H1 (cell line): ENCODE measurements at places on chromosomes 11 and 22. TPM values are rescaled to one million over a fixed set of nuclear protein-coding genes. Genes with fewer than 3 reads are reported as not detected.

DNA sequence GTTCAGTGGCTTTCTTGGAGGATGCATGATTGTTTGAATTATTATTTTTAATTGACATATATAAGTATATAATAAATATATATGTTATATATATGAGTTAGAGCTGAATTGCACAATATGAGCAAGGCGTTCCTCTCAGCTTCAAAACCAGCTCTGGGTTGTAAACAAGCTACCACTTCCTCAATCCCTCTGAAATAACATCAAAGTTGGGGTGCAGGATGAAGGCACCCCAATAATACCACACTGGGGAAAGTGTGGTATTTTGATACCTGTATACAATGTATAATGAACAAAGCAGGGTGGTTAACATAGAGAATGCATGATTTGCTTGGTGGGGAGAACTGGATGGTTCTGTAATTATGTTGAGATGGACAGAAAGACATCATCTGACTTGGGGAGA is 1.7 kb upstream of the SORL1 start:
- no peak for DNase-seq

Gene ART1
- not detected in 2 replicates for total RNA-seq

DNA sequence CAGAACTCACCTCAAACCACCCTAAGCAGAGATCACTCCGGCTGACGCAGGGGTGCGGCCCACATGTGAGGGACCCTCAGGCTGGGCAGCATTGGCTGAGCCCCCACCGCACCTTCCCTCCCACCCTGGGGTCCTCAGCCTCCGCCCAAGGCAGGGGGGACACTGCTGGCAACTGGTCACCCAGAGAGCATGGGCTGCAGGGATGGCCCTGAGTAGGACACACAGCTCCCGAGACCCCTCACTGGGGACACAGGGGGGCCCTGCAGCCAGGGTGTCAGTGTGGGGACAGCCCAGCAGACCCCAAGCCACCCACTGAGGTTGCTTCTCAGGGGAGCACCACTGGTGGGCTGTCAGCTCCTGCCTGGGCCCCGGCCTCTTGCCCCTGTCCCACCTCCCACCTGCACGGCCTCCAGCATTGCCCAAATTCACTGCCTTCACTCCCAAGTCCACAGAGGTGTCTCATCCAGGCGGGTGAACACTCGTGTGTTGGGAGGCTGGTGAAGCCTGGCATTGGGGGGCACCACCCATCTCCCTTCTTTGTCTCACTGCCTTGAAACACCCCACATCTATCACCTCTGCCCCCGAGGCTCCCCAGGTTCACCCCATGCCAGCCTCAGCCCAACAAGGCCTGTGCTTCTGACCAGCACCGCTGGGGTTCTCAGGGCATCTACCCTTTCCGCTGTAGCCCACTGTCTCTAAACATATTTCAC is 4.7 kb downstream of the C11orf21 start:
- no peak for DNase-seq

GRCh38 chr22:33835265-33835664 is 85.0 kb downstream of the LARGE1 start:
- no peak for DNase-seq

DNA sequence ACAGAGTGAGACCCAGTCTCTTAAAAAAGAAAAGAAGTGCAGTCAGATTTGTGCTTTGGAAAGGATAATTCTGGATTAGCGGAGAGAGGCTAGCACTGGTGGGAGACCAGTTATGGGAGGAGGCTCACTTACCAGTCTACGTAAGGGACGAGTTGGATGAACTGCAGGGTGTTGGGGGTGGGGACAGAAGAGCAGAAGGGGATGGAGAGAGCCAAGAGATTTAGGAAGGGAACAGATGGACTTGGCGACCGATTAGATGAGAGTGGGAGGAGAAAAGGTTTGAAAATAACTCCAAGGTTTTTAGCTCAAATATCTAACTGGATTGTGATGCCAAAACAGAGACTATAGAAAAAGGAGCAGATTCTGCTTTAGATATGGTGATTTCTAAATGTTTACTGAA is 81.4 kb downstream of the SFI1 start:
- DNase-seq: no peak

GRCh38 chr11:118226296-118226695 is 1.5 kb upstream of the JAML start:
- DNase-seq: no peak

DNA sequence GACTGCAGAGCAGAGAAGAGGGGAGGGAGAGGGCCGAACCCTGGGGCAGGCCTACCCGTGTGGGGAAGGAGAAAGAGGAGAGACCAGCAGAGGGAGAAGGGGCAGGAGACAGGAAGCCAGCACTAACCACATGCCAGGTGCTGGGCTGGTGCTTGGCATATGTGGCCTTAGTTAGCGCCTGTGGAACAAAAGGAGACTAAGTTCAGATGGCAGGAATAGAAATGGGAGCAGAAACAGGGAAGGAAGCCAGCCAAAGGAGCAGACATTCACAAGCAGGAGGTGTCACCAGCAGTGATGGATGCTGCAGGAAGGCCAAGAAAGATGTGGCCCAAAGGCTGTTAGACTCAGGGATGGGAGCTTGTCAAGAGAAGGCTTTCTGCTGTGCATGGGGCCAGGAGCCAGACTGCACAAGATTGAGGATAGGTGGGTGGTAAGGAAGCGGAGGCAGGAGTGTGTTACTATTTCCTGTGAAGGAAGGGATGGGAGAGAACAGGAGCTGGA is 26.7 kb downstream of the TREH start:
- no peak for DNase-seq

DNA sequence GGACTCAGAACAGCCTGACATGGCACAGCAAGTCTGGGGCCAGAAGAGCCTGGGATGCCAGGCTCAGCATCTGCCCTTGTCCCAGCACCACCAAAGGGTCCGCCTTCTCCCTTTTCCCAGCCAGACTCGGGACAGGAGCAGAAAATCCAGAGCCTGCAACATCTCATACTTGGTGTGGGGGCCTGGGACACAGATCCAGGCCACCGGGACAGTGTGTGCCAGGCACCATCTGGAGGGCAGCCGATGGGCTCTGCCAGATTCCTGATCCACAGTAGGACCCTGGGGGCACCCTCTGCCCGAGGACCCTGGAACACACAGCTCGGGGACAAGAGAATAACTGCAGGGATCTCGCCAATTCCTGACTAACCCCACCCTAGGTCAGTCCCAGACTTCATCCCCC is 67.7 kb downstream of the PHF21B start:
- no peak for DNase-seq

Gene MPST
- total RNA-seq: 86.0 and 89.9 TPM in 2 replicates

Gene PHETA2
- 7.4 and 8.0 TPM in 2 replicates for total RNA-seq

GRCh38 chr11:18775492-18776292 is 15.9 kb downstream of the PTPN5 start:
- peak; percentile 46 for DNase-seq

- DNase-seq: no peak
These were observed 56.4 kb downstream of the TRAF6 start for GRCh38 chr11:36453678-36454077.

DNA sequence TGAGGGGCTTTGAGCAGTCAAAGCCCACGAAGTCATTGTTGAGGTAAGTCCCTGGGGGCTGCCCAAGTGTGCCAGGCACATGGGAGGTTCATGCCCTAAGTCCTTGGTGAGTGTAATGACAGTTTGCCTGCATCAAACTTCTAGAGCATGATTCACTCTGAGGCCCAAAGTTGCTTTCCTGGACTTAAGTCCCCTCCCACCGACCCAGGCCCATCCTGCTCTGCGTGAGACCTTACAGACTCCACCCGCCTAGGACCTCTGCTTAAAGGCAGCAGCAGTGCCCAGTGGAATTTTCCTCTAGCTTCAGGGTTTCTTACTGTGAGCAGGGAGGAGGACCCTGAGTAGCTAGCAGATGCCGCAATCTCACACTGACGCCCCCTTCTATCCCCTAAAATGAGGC is 5.7 kb upstream of the PVALB start:
- no peak for DNase-seq

DNA sequence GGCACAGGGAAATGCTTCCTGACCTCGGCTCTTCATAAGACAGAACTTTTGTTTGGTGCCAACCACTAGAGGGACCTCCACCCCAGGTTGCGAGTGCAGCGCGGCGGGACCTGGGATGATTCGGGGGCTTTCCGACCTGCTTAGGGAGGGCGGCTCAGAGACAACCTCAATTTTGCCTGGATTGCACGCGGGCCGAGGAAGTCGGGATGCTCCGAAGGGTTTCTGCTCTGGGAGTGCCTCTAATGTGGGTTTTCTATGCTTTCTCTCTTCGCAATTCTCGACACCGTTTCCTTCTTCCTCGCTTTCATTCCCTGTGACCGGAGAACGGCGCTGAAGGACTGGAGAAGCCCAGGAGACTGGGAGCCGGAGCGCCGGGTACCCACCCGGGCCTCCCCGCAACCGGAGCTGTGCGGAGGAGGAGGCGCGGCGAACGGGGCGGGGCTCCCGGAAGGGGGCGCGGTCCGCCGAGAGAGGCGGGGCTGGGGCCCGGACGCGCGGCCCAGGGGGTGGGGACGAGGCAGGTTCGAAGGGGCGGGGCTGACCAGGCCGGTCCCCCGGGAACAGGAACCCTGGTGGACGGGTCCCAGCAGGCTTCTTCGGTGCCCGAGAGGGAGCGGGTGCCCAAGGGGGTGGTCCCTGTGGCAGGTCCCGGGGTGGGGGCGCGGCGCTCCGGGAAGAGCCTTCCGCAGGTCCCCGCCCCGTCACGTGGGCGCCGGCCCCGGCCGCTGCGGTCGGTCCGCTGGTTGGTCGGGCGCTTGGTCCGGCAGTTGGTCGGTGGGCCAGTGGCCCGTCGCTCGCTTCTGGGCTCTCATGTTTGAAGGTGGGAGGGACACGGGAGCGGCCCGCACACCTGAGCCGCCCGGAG is at the start of gene PPFIBP2:
TSS of gene PPFIBP2 (plus strand) at position 766 of the 865 bp plus-strand sequence. CDS start 35,477 bp downstream, outside the sequence.
- no peak for DNase-seq

GRCh38 chr11:11442791-11443190 is 89.7 kb upstream of the CSNK2A3 start:
- DNase-seq: no peak

DNA sequence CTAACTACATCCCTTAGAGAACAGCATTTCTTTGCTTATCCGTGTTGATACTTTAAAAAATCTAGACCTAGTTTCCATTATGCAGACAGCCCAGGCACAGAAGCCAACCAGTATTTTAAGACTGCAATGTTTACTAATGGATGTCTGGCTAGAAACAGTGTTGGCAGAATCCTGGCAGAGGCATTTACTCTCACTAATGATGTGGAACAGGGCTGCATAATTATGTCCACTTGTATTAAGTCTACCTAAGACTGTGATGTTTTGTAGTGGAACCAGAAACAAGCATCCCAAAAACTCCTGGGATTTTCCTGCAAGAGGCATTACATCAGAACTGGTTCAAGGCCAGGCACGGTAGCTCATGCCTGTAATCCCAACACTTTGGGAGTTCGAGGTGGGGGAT is 50.2 kb upstream of the PICALM start:
- no peak for DNase-seq

DNA sequence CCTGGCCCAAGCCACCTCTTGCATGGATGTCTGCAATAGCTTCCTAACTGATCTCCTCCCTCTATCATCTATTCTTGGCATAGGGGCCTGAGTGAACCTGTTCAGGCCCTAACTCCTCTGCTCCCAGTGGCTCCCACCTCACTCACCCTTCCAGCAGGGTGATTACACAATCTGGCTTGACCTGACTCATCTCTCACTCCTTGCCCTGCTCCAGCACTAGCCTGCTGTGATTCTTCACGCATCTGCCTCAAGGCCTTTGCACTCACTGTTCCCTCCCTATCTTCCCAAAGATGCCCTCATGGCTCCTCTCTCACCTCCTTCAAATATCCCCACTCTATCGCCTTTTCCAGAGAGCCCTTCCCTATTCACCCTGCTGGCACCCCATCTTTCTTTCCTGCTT is 10.5 kb downstream of the SCN4B start:
- no peak for DNase-seq

GRCh38 chr11:33347490-33348125 is 90.4 kb downstream of the HIPK3 start:
- no peak for DNase-seq

GRCh38 chr22:31039393-31039792 is 41.7 kb upstream of the SMTN start:
- DNase-seq: no peak

GRCh38 chr11:83601914-83602527 is 315.9 kb upstream of the CCDC90B start:
- no peak for DNase-seq

GRCh38 chr11:131195661-131196517 is 174.5 kb upstream of the NTM start:
- no peak for DNase-seq

Gene ZNF280B
- total RNA-seq: 9.9 and 11.7 TPM in 2 replicates

- no peak for DNase-seq
These were observed 2.2 kb downstream of the GLB1L2 start for GRCh38 chr11:134333946-134334345.

DNA sequence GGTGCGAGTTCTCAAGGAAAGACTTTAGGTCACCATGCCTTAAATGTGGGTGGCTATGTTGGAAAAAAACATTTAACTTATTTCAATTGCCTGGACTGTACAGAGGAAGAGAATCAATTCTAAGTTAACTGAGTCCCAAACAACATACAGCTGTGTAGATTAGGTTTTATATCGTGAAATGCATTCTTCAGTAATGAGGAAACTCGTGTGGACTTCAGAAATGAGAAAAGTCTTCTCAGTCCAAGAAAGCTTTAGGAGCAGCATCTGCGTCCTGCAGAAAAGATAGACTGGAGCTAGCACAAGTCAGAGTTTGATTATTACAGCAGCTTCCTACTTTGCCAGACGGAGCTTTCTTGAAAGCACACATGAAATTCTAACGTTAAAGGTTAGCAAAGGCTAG is 673.0 kb downstream of the OPCML start:
- no peak for DNase-seq

DNA sequence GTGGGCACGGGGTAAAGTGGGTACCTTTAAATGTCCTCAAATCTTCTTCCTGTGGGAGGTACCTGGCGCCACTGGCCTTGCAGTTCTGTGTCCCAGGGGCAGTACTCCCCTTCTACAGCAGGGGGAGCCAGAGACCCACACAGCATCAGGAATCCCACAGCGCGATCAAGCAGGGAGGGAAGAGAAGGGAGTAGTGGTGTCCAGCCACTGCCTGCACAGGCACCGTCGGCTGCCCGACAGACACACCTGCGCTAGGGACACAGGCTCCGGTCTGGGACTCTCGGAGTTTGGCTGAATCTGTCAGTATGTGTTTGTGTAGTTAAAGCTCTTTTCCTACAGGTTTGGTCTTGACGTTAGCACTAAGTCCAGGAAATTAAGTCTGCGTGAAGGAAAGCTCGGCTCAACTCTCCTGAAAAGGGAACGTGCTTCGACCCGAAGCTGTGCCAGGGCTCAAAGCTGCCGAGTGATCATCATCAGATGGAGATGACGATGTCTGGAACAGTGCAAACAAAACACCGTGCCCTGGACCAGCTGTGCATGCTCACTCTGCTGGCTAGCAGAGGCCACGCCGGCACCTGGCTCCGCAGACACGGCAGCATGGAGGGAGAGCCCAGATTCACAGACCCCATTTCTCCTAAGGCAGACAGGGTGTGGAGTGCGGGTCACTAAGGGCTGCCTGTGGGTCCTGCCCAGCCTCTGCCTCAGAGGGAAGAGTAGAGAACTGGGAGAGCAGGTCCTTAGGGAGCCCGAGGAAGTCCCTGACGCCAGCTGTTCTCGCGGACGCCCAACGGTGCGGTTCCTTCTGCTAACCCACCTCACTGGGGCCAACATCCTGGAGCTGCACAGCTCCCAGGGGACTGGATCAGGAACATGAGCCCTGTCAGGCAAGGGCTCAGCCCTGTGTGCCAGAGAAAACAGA is 56.0 kb upstream of the BID start:
- DNase-seq: peak; percentile 98

GRCh38 chr11:41714101-41714500 is 254.6 kb upstream of the LRRC4C start:
- no peak for DNase-seq

Gene RHOD
- total RNA-seq: 10.5 and 12.1 TPM in 2 replicates
